Liver (tissue), 10 donors: ENCODE measurements at places on chromosomes 6 and 20. TPM values are rescaled to one million over a fixed set of nuclear protein-coding genes. Genes with fewer than 3 reads are reported as not detected.

The SLC35D3 gene
- not detected for polyA plus RNA-seq

The UBE2C gene
- polyA plus RNA-seq, result 2.7 TPM

DNA sequence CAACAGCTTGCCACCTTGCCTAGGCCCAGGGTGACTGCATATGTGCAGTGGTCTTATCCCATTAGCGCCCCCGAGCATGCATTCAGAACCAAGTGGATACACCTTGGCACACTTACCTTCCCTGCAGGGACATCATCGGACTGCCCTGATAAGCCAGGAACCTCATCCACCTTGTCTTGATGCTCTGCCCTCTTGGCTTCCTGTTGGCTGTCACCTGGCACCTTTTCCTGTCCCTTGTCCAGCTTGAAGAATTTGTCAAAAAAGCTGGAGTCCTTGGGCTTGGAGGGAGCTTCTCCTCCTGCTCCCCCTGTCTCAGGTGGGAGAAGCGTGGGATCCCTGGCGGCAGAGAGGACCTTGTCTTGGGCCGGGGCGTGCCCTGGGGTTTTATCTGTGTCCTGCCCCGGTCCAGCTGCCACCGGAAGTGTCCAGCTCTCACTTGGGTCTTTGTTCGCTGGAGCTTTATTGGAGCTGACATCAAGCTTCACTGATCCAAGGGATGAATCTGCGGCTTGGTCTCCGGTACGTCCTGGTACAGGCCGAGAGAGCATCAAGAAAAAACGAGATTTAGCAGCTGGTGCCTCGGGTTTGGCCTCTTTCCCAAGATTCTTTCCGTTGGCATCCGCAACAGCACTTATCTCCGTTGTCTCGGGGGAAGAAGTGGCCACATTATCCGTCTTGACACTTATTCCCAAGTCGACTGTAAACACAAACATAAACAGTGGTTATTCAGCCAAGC, 42.0 kb downstream of the BCAS1 start:
- peaks cover 2% of the 10 kb centered on the region for H3K27me3 ChIP-seq
- no peaks in the 10 kb centered on the region for H3K36me3 ChIP-seq
- H3K4me1 ChIP-seq, result no peaks in the 10 kb centered on the region
- no peak for DNase-seq
- no peak overlapping the region for H3K27ac ChIP-seq

DNA sequence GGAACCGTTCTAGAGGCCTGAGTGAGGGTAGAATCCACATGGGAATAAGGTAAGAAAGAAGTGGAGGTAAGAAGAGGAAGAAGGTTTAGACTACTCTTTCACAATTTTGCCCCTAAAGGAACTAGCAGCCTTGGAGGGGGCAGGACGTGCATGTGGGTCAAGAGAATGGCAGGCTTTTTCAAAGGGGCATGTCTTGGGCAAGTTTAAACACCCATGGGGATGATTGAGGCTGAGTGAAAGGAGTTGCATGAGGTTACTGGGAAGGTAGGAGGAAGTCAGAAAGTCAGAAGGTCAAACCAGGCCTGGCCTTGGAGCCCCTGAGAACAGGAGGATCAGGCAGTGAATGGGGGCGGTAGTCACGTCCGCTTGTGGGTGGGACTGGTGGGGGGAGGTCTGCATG, 10.2 kb downstream of the ADA start:
- no peaks in the 10 kb centered on the region for H3K36me3 ChIP-seq
- no peak overlapping the region for H3K4me3 ChIP-seq
- DNase-seq, result no peak
- no peak overlapping the region for H3K27ac ChIP-seq

The KCNK15 gene
- 0.08 TPM for polyA plus RNA-seq

The RBM24 gene
- 0.21 TPM for polyA plus RNA-seq

- H3K27ac ChIP-seq, result no peak overlapping the region
- no peaks in the 10 kb centered on the region for H3K4me1 ChIP-seq
- no peaks in the 10 kb centered on the region for H3K27me3 ChIP-seq
- DNase-seq, result no peak
- no peaks in the 10 kb centered on the region for H3K36me3 ChIP-seq
- H3K4me3 ChIP-seq, result no peak overlapping the region
Observed at GRCh38 chr20:56429502-56429901, 17.4 kb downstream of the CASS4 start.

DNA sequence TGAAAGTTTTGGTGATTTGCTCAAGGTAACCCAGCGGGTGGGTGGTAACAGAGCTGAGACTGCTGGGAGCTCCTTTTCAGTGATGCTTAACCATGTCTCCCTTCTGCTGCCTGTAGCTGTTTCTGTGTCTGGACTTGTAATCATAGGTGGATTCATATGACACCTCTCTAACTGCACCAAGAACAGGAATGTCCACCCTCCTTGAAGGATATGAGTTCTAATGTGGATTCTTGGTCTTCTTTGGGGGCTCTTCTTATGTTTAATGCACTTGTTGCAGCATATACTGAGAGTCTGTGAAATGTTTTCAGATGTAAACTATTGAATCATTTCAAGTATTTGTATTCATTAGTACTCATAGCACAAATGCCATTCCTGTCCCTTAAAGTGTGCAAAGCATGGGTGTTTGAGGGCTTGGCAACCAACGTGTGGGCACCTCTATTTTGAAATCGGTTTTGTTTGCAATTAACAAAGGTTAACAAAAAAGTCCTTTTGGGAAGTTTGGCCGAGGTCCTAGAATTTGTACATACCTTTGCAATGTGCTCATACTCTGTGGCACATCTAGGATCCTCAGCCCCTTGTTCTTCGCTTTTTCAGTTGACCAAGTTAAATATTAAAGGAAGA, 138.0 kb downstream of the SOX4 start:
- no peak for DNase-seq
- H3K27me3 ChIP-seq, result no peaks in the 10 kb centered on the region
- no peaks in the 10 kb centered on the region for H3K36me3 ChIP-seq

GRCh38 chr6:31157513-31158139, at the start of gene CCHCR1:
Gene CCHCR1, minus strand, starts transcription at chr6:31157802. Its CDS starts 202 bp downstream, at chr6:31157600.
- peaks cover 14% of the 10 kb centered on the region for H3K4me1 ChIP-seq
- H3K27ac ChIP-seq, result peak within 1 kb of the TSS; percentile 51
- no peak for DNase-seq
- peaks cover 2% of the 10 kb centered on the region for H3K36me3 ChIP-seq
- H3K27me3 ChIP-seq, result no peaks in the 10 kb centered on the region

The SNX9 gene
- 24.6 TPM for polyA plus RNA-seq

DNA sequence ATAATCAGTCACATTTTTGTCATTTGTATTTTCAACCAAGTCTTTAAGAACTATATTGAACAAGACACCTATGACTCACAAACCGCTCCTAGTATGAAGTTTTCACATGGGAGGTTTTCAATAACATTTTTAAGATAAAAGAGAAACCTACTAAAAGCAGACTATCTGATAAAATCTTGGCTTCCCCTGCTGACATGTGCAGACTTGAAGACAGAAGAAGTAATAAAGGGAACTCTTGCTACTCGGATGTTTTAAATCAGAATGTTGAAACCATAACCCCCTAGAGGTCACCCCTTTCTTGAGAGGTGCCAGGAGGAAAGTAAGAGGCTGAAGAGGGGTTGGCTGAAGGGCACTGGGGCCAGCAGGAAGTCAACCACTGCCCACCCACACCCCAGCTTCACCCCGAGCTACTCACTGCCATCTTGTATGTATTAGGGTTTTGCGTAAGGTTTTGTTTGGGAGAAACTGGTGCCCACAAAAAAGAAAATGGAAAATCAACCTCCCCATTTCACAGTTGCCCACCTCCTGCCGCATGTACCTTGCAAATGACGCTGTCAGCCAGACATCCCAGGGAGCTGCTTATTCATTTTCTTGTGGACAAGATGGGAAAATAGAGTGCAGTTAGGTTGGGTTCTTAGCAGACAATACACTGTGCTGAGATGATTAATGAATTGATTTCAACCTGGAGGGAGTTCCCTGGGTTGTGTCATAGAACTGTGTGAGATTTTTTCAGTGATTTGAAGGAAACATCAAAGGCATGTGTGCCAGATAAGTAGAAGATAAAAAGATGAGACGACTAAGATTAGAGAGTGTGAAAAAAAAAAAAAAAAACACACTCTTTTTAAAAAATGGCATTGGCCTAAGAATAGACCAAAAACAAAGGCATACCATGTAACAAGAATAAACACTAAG, 83.2 kb upstream of the TAB2 start:
- H3K27me3 ChIP-seq, result no peaks in the 10 kb centered on the region
- no peaks in the 10 kb centered on the region for H3K36me3 ChIP-seq
